Purkinje cell (primary cell): ENCODE measurements at places on chromosomes 11 and 22. TPM values are rescaled to one million over a fixed set of nuclear protein-coding genes. Genes with fewer than 3 reads are reported as not detected.

Gene CRYBB1
- polyA plus RNA-seq, result not detected in 2 replicates

Gene BCR
- 3.8 and 6.1 TPM in 2 replicates for polyA plus RNA-seq

Gene E2F8
- not detected in 2 replicates for polyA plus RNA-seq

Gene SPTBN2
- polyA plus RNA-seq, result 73.2 and 78.9 TPM in 2 replicates

Gene THRSP
- not detected in 2 replicates for polyA plus RNA-seq

Gene FAM111A
- polyA plus RNA-seq, result 1.9 and 14.2 TPM in 2 replicates

Gene EHF
- not detected in 2 replicates for polyA plus RNA-seq

Gene WT1
- 2.7 and 10.4 TPM in 2 replicates for polyA plus RNA-seq

Gene RNF121
- polyA plus RNA-seq, result 1.7 and 4.5 TPM in 2 replicates

Gene OR2AG1
- 0.15 and 0.17 TPM in 2 replicates for polyA plus RNA-seq

Gene DEUP1
- 0.24 and 4.7 TPM in 2 replicates for polyA plus RNA-seq

Gene FAM180B
- polyA plus RNA-seq, result not detected in 2 replicates

Gene MPPED2
- 6.8 and 13.2 TPM in 2 replicates for polyA plus RNA-seq

Gene FZD4
- polyA plus RNA-seq, result 0.13 and 0.74 TPM in 2 replicates

Gene TSPAN18
- 0.14 TPM in 1 of 2 replicates, not detected in the other for polyA plus RNA-seq

Gene SMTNL1
- not detected in 2 replicates for polyA plus RNA-seq

Gene CD3D
- polyA plus RNA-seq, result not detected in 2 replicates

Gene PKDREJ
- polyA plus RNA-seq, result not detected in 2 replicates

Gene FLRT1
- 0.59 TPM in 1 of 2 replicates, not detected in the other for polyA plus RNA-seq

Gene CNTF
- not detected in 2 replicates for polyA plus RNA-seq

Gene RBFOX2
- 99.6 and 106 TPM in 2 replicates for polyA plus RNA-seq

Gene CABP7
- polyA plus RNA-seq, result 6.6 and 11.0 TPM in 2 replicates

Gene SAA4
- not detected in 2 replicates for polyA plus RNA-seq

Gene ARHGAP20
- polyA plus RNA-seq, result 52.8 and 66.3 TPM in 2 replicates

Gene PHF21B
- 1.8 and 3.3 TPM in 2 replicates for polyA plus RNA-seq

Gene CCDC73
- polyA plus RNA-seq, result 0.40 and 0.91 TPM in 2 replicates

Gene FAM118B
- 40.1 and 45.3 TPM in 2 replicates for polyA plus RNA-seq

Gene APOL4
- polyA plus RNA-seq, result not detected in 2 replicates

Gene SLC22A25
- not detected in 2 replicates for polyA plus RNA-seq

Gene OR52E8
- polyA plus RNA-seq, result not detected in 2 replicates

Gene GUCY1A2
- 10.8 and 12.6 TPM in 2 replicates for polyA plus RNA-seq

Gene ZNHIT2
- 0.19 and 1.9 TPM in 2 replicates for polyA plus RNA-seq

Gene NAALAD2
- polyA plus RNA-seq, result 10.0 and 20.0 TPM in 2 replicates

Gene FBLN1
- polyA plus RNA-seq, result 0.56 and 4.3 TPM in 2 replicates

Gene PARVG
- polyA plus RNA-seq, result 37.6 and 39.1 TPM in 2 replicates

Gene HSPB2
- polyA plus RNA-seq, result 22.1 TPM in 2 replicates

Gene LGR4
- 103 and 137 TPM in 2 replicates for polyA plus RNA-seq

Gene KCTD17
- polyA plus RNA-seq, result 0.99 and 4.5 TPM in 2 replicates

Gene SCUBE2
- polyA plus RNA-seq, result 2.7 and 6.4 TPM in 2 replicates

Gene CD44
- polyA plus RNA-seq, result 0.43 TPM in 1 of 2 replicates, not detected in the other

Gene RASGRP2
- 0.36 TPM in 1 of 2 replicates, not detected in the other for polyA plus RNA-seq

Gene DCHS1
- 0.12 and 0.34 TPM in 2 replicates for polyA plus RNA-seq

Gene KRTAP5-2
- polyA plus RNA-seq, result not detected in 2 replicates

Gene CRYBA4
- not detected in 2 replicates for polyA plus RNA-seq

Gene ASCL2
- not detected in 2 replicates for polyA plus RNA-seq

Gene SORL1
- polyA plus RNA-seq, result 238 and 310 TPM in 2 replicates

Gene KCNK7
- not detected in 2 replicates for polyA plus RNA-seq

Gene OR8D4
- polyA plus RNA-seq, result not detected in 2 replicates

Gene CALCA
- not detected in 2 replicates for polyA plus RNA-seq
